Neural crest cell (in vitro differentiated cells): ENCODE measurements at places on chromosomes 7 and 10. TPM values are rescaled to one million over a fixed set of nuclear protein-coding genes. Genes with fewer than 3 reads are reported as not detected.
A peak's percentile ranks its signal among the peaks of the same experiment; 100 is the strongest.

- peaks cover 92% of the 10 kb centered on the region for H3K27me3 ChIP-seq
- no peaks in the 10 kb centered on the region for H3K4me1 ChIP-seq
- H3K4me3 ChIP-seq = no peak overlapping the region
Observed at GRCh38 chr10:100858747-100859483, 53.8 kb upstream of the SLF2 start.

DNA sequence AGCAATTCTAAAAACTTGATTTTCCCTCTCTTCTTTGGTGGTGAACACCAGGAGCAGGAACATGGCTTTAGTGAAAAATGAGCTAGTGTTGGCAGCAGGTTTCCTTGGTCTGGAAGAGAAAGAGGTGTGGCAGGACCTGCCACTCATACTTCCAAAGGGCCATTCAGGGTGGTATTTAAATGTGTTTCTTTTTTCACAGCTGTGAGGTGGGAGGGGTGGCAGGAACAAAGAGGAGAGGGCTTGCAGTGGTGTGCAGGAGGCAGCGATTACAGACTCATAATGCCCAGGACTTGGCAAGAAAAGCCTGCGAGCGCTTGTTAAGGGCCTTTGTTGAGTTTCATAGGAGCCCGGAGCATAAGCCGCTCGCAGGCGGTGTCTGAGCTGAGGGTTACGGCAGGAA is 36.8 kb downstream of the WIPF3 start:
- peak; percentile 9 for DNase-seq
- no peak overlapping the region for H3K27ac ChIP-seq
- H3K27me3 ChIP-seq = peaks cover 3% of the 10 kb centered on the region
- H3K4me3 ChIP-seq = peak overlapping the region; percentile 28
- H3K36me3 ChIP-seq = no peaks in the 10 kb centered on the region
- H3K4me1 ChIP-seq = peaks cover 21% of the 10 kb centered on the region

GRCh38 chr10:132868995-132869394 is 73.4 kb downstream of the CFAP46 start:
- H3K4me3 ChIP-seq = no peak overlapping the region
- peaks cover 29% of the 10 kb centered on the region for H3K27me3 ChIP-seq
- no peaks in the 10 kb centered on the region for H3K36me3 ChIP-seq

GRCh38 chr10:108709927-108710722 is 1213.2 kb downstream of the XPNPEP1 start:
- no peak overlapping the region for H3K4me3 ChIP-seq
- no peak overlapping the region for H3K27ac ChIP-seq
- DNase-seq = no peak
- H3K36me3 ChIP-seq = no peaks in the 10 kb centered on the region
- no peaks in the 10 kb centered on the region for H3K27me3 ChIP-seq
- H3K4me1 ChIP-seq = peaks cover 9% of the 10 kb centered on the region

GRCh38 chr10:78261291-78261690 is 227.6 kb downstream of the RPS24 start:
- DNase-seq = no peak
- no peak overlapping the region for H3K4me3 ChIP-seq
- no peaks in the 10 kb centered on the region for H3K36me3 ChIP-seq
- peaks cover 39% of the 10 kb centered on the region for H3K4me1 ChIP-seq
- no peaks in the 10 kb centered on the region for H3K27me3 ChIP-seq

- H3K36me3 ChIP-seq = no peaks in the 10 kb centered on the region
- H3K27ac ChIP-seq = no peak overlapping the region
- H3K4me3 ChIP-seq = no peak overlapping the region
- DNase-seq = no peak
Observed at GRCh38 chr7:116588641-116589594, 64.1 kb downstream of the CAV1 start.

The FAM25G gene
- total RNA-seq = not detected in 2 replicates
